ENCODE measurements at places on chromosomes 12 and 14. TPM values are rescaled to one million over a fixed set of nuclear protein-coding genes. Genes with fewer than 3 reads are reported as not detected.

MYH6 gene
- not detected for total RNA-seq

TOMM20L gene
- total RNA-seq, result not detected

DEGS2 gene
- 0.29 TPM for total RNA-seq

CPNE6 gene
- total RNA-seq, result not detected

ALG10 gene
- total RNA-seq, result 9.7 TPM

IAPP gene
- not detected for total RNA-seq

BEST3 gene
- not detected for total RNA-seq

GON7 gene
- total RNA-seq, result 11.2 TPM

TROAP gene
- 2.5 TPM for total RNA-seq

DNA sequence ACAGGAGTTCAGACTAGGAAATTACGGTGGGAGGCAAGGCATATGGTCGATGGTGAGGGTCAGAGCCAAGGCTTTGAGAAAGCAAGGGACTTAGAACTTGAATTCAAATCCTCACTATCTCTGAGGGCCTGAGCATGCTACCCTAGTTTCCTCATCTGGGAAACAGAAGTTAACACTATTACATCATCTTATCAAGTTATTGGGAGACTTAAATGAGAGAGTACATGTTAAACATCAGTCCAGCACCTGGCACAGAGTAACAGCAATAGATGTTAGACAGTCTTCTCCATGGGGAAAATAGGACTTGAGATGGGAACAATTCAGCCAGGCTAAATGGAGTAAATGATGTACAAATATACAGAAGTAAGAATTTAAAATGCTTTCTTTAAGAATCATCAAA, 38.5 kb downstream of the SLC38A1 start:
- peak; percentile 63 for DNase-seq

DNA sequence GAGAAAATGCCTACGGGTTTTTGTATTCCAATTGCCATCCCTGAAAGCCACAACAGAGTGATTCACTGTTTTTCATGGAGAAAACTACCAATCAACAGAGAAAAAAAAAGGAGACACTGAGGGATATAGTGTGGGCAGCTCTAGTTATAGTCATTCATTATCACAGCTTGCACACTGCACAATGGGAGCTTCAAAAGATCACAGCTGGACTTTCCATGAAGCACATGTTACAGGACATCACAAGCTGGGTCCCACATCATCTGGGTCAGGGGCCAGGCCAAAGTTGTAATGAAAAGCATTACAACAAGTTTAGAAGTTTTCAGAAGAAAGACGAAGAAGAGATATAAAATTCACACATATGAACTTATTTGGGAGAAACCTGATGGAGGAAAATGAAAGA, 41.5 kb downstream of the RERG start:
- DNase-seq, result no peak

GRCh38 chr12:31578632-31579031, 12.3 kb downstream of the DENND5B start:
- no peak for DNase-seq

DNA sequence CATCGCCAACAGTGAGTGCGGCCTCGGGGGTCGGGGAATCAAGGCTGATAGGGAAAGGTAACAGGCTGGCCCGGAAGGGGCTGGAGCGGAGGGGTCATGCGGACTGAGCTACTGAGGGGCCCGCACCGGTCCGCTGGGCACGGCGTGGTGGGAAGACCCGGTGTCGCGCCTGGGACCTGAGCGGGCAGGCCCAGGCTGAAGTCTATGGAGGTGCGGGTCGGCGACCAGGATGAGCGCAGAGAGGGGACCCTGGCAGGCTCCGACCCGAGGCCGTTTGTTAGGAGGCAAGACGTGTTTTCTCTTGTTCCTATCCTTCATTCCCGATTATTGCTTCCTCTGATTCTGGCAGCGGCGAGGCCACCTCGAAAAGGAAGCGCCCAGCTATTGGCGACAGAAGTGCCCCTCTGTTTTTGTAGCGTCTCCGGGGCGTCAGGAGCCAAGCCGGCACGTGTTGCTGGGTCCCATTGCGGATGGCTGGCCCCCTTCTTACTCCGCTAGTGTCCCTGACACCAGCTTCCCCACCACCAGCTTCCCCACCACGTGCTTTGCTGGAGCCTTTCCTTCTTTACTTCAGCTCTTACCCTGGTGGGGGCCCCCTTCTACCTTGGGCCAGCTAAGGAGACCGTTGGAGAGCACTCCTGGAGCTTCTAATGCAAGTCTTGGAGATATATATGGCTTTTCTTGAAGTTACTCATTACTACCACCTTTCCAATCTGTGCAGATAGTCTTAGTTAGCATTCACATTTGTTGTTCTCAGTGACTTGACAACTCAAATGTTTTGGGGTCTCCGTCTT, 653 bp downstream of the PA2G4 start:
- DNase-seq, result no peak

GRCh38 chr12:76504606-76505005, 55.0 kb downstream of the OSBPL8 start:
- DNase-seq, result no peak

DNA sequence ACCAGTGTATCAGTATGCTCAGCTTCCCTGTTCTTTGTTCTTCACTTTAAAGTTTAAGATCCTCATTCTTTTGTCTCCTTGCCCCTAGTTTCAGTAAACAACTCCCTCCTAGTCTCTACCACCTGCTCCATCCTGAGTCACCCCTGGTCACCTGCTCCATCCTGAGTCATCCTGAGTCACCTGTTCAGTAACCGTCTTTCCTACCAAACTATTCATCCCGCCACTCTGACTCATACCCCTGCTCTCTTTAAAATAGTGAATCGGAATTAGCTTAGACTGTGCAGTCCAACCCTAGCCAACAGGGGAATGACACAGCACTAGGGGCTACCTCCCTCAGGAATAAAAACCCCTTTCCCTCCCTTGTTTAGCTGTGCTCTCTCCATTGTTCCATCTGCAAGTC, 888.1 kb upstream of the MDGA2 start:
- no peak for DNase-seq

GRCh38 chr12:2341051-2341751, 288.4 kb downstream of the CACNA1C start:
- no peak for DNase-seq

GRCh38 chr12:54221402-54221984, 32.7 kb upstream of the SMUG1 start:
- no peak for DNase-seq

- DNase-seq, result no peak
Observed at GRCh38 chr12:4015225-4016091, 142.3 kb upstream of the PARP11 start.

Measured in osteoblast (primary cell).